ENCODE measurements at places on chromosomes 13 and 19.

DNA sequence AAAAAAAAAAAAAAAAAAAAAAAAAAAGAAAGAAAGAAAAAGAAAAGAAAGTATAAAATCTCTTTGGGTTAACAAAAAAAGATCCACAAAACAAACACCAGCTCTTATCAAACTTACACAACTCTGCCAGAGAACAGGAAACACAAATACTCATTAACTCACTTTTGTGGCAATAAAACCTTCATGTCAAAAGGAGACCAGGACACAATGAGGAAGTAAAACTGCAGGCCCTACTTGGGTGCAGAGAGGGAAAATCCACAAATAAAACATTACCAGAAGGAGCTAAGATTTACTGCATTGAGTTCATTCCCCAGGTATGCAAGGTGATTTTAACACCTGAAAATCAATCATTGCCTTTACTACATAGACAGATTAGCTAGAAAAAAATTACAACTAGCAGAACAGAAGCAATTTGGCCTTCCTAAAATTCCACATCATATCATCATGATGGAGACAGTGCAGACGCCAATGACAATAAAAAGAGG is 9.6 kb upstream of the CEACAM5 start:
- no peak for DNase-seq

GRCh38 chr19:46609511-46610412 is 8.6 kb downstream of the CALM3 start:
- no peak for DNase-seq

DNA sequence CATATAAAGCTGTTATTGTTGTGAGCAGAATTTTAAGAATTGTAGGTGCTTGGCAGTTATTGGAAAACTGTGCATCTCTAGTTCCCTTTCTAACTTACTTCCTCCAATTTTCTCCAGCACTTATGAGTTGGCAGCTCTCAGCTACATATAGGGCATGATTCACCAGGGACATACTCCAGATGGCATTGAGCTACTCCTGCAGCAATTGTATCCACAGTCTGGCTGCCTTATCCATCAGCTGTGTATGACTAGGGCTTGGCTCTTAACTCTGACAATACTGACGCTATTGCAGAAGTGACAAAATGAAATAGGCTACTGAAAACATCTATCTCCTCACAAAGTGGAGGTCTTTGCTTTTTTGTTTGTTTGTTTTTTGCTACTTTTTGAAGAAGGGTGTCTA is 276.7 kb downstream of the POU4F1 start:
- no peak for DNase-seq

- peak; percentile 73 for DNase-seq
Measured at GRCh38 chr19:18417250-18418028, 1.8 kb upstream of the SSBP4 start.

- no peak for DNase-seq
Measured at GRCh38 chr19:468587-469256, 7.9 kb upstream of the SHC2 start.

DNA sequence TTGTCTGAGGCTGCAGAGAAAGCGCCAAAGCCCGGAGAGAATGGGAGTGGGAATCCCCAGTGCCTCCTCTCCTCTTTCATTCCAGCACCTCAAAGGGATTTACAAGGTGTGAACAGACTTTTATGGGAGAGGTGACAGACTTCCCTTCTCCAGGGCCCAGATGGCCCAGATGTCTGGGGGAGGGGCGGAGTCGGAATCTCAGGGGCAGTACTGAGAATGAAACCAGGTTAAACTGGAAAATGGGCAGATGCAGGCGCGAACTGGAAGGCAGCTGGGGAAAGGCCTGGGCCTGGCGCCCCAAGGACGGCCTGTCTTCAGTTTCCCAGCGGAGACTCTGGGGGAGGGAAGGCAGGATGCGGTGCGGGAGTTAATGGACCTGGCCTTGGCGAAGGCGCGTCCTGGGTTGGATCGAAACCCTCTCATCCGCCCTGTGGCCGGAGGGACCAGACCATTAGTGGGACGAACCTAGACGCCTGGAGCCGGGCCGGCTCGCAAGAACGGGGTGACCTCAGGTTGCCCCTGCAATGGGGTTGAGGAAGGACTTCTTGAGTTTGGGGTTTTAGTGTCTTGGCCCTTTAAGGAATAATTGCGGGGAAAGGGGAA is 592 bp upstream of the TRIP10 start:
- DNase-seq, result peak; percentile 75

- DNase-seq, result no peak
Measured at GRCh38 chr13:83667606-83668005, 214.7 kb downstream of the SLITRK1 start.

Measured in mesothelial cell of epicardium (in vitro differentiated cells).